ENCODE measurements at places on chromosomes 7 and 10.

- no peak for DNase-seq
These were observed 59.6 kb upstream of the CELF2 start for GRCh38 chr10:10958041-10958440.

- peak; percentile 83 for DNase-seq
These were observed 53.6 kb upstream of the TMEM72 start for GRCh38 chr10:44857363-44858016.

DNA sequence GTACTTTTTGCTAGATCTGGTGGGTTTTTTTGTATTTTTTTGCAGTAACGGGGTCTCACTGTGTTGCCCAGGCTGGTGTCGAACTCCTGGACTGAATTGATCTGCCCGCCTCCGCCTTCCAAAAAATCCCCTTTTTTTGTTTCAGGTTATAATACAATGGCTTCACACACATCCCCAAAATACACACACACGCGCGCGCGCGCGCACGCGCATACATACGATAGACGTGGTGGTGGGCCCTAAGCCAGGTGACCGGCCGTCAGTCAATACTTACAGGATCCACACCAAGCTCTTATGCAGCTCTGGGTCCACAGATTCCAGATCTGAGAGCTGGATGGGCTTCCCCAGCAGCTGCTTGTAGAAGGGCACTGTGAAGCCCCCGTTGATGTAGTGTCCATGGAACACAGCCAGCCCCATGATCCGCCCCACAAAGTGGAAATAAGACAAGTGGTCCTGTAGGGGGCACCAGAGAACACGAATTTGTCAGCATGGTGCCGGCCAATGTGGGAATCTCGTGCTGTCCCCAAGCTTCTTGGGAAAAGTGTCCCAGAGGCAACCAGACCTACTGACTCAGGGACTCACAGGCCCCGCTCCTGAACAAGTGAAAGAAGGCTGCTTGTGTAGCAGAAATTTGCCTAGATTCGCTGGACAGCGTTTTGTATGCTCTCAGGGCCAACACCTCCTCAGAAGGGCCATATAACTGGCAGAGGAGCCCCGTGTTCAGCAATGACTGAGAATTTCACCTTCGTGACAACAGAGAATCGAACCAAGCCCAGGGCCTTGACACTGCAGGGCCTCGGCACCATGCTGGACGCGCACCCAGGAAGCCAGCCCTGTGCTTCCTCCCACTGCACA, 103.6 kb downstream of the SMURF1 start:
- DNase-seq, result peak; percentile 81

DNA sequence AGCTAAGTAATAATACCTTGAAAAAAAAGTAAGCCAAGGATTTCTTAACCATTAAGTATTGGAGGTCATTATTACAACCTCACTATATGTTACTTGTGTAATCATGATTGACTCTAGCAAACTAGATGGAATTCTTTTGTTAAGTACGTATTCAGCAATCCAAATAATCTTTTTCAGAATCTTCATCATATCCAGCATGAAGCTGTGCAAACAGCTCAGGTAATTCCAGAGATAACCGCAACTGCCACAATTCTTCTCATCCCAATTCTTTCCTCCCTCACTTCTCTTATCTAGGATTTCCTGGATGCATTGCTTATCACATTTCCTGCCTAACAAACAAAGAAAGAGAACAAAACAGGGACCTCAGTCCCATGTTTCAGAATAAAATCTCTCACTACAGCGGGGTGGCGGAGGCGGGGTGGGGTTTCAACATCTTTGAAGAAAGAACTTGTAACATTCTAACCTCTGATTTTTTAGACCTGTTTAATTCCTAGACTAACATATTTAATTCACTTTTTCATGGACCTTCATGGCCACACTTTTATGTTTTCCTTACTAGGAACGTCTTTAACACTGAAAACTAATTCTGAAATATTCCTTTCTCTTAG, 156.5 kb downstream of the POM121L12 start:
- DNase-seq, result no peak

GRCh38 chr10:10883737-10884136, 133.9 kb upstream of the CELF2 start:
- DNase-seq, result no peak

- DNase-seq, result no peak
These were observed 1.8 kb downstream of the FRAT2 start for GRCh38 chr10:97332591-97333350.

GRCh38 chr7:42014625-42015618, 222.1 kb downstream of the GLI3 start:
- DNase-seq, result peak; percentile 43

DNA sequence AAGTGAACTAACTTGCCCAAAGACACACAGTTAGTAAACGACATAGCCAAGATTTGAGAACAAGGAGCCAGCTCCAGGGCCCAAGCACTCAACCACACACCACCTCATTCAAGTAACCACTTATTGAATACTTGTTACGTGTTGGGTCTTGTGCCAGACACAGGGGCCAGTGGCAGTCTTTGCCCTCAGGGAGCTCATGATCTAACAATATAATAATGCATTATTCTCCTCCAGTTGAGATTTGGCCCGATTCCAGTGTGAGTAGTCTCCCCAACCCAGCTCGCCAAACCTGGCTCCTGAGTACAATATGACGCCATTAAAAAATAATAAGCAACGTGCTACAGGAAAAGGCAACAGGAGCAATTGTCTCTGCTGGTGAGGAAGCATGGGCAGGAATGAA, 14.4 kb upstream of the STK17A start:
- no peak for DNase-seq

GRCh38 chr7:19295376-19295775, 150.2 kb upstream of the FERD3L start:
- no peak for DNase-seq

- no peak for DNase-seq
These were observed 266.0 kb downstream of the USP6NL start for GRCh38 chr10:11345224-11346054.

DNA sequence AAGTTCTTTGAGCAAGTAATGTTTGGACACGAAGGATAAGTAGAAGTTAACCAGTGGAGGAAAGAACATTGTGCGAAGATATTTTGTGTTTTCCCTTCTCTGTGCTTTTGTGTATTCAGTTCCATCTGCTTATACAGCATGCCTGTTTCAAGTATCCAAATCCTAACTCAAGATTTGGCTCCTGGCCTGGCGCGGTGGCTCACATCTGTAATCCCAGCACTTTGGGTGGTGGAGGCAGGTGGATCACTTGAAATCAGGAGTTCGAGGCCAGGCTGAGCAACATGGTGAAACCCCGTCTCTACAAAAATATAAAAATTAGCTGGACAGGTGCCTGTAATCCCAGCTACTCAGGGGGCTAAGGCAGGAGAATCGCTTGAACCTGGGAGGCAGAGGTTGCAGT, 40.8 kb upstream of the TPST1 start:
- no peak for DNase-seq

DNA sequence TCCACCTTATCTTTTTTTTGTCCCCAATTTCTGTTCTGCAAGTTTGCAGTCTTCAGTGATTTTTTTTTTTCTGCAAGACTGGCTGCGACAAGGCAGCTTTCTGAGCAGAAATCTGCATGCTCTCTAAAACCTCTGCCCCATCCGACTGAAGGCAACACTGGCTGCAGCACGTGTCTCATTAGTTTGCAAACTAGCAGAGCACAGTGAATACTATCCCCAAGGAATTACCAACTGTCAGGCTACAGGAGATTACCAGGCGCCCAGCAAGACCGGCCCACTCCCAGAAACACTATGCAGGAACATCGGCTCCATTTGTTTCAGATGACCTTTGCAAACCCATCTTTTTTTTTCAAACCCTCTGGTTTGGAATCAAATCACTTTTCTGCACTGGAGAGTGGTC, 538.8 kb downstream of the SORCS1 start:
- DNase-seq, result no peak

GRCh38 chr10:96683065-96683464, 37.2 kb downstream of the PIK3AP1 start:
- no peak for DNase-seq

- DNase-seq, result no peak
These were observed 30.6 kb downstream of the LHPP start for GRCh38 chr10:124492266-124492665.

- no peak for DNase-seq
These were observed 17.4 kb downstream of the IRF5 start for GRCh38 chr7:128954830-128955802.

- no peak for DNase-seq
These were observed 53.9 kb upstream of the PLPP4 start for GRCh38 chr10:120403109-120403508.

- DNase-seq, result no peak
These were observed 421.2 kb downstream of the IPMK start for GRCh38 chr10:57846307-57847065.

DNA sequence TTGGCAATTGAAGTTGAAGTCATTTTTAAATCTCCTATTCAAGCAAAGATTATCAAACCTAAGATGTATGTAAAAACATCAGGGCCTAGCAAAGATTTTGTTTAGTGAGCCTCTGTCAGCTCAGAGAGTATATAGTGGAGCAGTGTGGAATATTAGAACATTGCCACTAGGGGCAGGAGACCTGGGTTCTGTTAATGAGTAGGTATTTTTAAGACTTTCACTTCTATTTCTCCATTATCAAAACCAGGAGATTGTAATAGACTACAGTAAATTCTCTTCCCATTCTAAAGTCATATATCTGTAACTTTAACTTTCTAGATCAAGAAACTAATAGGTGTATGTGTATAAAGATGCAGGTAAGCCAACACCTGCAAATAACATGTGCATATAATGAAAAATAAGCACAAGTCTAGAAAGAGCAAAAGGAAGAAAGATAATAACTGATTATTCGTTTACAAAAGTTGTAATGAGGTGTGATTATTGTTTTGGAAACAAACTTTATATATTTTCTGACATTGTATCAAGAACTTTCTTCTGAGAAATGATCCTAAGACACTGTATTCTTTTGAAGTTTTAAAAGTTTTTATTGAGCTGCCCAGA, 64.4 kb downstream of the KCND2 start:
- no peak for DNase-seq

DNA sequence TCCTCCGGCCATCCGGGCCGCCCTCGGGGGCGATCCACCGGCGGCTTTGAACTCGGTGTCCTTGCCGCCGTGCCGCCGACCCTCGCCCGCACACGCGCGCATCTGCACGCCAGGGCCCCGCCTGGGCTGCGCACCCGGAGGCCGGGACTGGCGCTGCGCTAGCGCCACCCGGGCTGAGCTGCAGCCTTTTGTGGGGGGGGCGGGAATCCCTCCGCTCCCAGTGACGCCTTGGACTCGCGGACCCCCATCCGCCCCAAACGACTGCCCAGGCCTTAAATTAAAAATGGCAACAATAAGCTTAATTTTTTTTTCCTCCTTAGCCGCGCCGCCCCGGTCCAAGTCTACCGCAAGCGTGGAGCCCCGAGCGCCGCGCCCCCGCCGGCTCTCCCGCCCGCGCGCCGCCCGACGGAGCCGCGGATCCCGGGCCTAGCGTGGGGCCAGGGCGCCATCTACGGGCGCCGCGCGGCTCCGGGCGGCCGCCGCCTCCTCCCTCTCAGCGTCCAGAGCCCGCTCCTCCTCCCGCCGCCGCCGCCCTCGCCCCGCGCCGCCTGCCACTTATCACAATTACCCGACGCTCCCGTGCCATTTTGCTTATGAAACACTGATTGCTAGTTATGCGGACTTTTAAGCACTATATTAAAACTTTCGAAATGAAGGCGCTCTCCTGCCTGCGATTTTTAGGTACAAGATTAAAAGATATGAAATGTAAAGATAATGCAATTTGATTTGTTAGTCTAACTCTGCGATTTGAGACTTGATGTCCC, 7.5 kb upstream of the EBF3 start:
- DNase-seq, result no peak

- no peak for DNase-seq
These were observed 22.6 kb downstream of the CUTC start for GRCh38 chr10:99754670-99755069.

GRCh38 chr7:26554952-26555351, 263.3 kb downstream of the SNX10 start:
- no peak for DNase-seq

GRCh38 chr7:102318482-102318971, 31.9 kb downstream of the SH2B2 start:
- no peak for DNase-seq

DNA sequence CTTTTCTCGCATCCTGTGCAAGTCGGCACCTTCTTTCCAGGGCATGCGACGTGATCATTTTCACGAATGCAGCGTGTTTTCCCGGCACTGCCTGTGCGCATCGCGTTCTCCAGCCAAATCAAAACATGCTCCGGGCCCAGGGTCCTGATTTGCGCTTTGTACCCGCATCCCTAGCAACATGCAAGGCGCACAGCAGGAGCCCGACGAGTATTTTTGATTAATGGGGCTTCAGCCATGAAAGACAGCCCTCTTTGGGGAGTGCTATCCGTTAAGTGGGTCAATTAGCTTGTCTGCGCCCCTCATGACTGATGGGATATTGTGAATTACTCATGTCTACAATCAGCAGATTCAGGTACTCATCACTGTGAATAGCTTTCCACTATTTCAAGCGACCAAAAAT, 243.3 kb upstream of the RNF32 start:
- DNase-seq, result no peak

DNA sequence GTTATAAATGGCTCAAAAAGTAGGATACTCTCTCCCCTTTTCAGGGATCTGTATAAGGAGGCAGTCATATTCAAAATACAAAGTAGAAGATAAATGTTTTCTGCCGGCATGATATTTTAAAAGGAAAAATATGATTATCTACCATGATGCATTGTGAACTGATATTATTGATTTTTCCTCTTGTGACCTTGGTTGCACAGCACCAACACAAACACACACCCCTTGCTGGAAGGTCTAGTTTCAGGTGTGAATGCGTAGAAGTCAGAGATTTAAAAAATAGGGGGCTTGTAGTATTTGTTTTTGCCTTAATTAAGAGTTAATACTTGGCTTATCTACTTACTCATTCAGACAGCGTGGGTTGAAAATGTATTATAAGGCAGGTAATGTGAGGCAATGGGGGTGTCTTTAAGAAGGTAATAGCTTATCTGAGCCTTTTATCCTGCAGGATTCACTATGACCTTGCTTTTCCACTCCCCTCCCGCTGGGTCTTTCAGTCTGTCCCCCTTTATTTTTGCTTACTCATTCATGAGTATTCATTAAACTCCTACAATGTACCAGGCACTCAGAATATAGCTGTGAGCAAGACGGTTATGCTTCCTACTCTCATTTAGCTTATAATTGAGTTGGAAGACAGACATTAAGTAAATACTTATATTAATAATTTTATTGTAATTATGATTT, 390.6 kb downstream of the SDK1 start:
- no peak for DNase-seq

GRCh38 chr7:51010534-51010933, 227.8 kb upstream of the GRB10 start:
- no peak for DNase-seq

Data from neural crest cell (in vitro differentiated cells).